ENCODE measurements at places on chromosomes 11 and 22. TPM values are rescaled to one million over a fixed set of nuclear protein-coding genes. Genes with fewer than 3 reads are reported as not detected.

DNA sequence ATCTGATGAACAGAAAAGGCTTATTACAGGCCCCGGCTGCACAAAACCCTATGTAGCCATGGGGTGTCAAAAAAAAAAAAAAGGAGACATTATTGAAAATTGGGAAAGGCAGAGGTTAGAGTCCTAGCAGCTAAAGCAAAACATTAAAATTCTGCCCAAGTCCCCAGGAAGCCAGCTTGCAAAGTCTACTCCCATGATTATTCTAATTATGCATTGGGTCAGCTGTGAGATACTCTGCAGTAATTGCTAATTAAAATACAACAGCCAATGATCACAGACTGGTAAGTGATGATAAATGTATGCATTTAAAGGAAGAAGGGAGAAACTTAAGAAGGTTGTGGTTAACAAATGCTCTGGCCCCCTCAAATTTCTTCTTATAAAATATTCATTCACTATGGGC, 286.9 kb upstream of the PITPNB start:
- no peak overlapping the region for H3K4me3 ChIP-seq
- no peaks in the 10 kb centered on the region for H3K27me3 ChIP-seq
- peaks cover 8% of the 10 kb centered on the region for H3K36me3 ChIP-seq
- peaks cover 42% of the 10 kb centered on the region for H3K4me1 ChIP-seq
- H3K27ac ChIP-seq: no peak overlapping the region

HTR3A gene
- total RNA-seq: 0.27 TPM

C11orf86 gene
- 2.6 TPM for total RNA-seq

- DNase-seq: no peak
- H3K36me3 ChIP-seq: no peaks in the 10 kb centered on the region
- H3K27me3 ChIP-seq: no peaks in the 10 kb centered on the region
- H3K27ac ChIP-seq: peak overlapping the region; percentile 93
- H3K4me1 ChIP-seq: peaks cover 74% of the 10 kb centered on the region
These were observed 121.3 kb downstream of the APOL5 start for GRCh38 chr22:35838855-35839576.

ACTN3 gene
- total RNA-seq: 0.57 TPM

- H3K27me3 ChIP-seq: no peaks in the 10 kb centered on the region
- no peaks in the 10 kb centered on the region for H3K4me1 ChIP-seq
- no peak overlapping the region for H3K4me3 ChIP-seq
- H3K36me3 ChIP-seq: peaks cover 41% of the 10 kb centered on the region
These were observed 8.5 kb downstream of the EIF3D start for GRCh38 chr22:36520423-36520822.

DNA sequence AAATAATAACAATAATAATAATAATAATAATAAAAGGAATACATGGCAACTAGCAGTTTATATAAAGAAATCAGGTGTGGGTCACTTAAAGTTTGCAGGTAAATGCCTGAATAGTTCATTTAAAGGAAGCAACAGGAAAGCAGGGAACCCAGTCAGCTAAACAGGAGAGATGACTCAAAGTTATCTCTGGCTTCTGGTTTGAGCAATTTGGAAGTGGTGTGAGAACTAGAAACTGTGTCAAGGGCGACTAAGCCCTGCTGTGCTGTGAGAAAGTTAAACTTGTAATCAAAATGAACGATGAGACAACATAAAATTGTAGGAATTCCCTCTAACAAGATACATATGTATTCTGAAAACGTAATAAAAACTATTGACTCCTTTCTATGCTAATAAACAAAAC, 35.5 kb downstream of the SLC22A9 start:
- no peak for DNase-seq
- H3K4me3 ChIP-seq: no peak overlapping the region
- no peaks in the 10 kb centered on the region for H3K36me3 ChIP-seq
- H3K27me3 ChIP-seq: peaks cover 6% of the 10 kb centered on the region
- H3K4me1 ChIP-seq: no peaks in the 10 kb centered on the region

- H3K27me3 ChIP-seq: peaks cover 45% of the 10 kb centered on the region
- no peak for DNase-seq
- peaks cover 10% of the 10 kb centered on the region for H3K4me1 ChIP-seq
- no peak overlapping the region for H3K27ac ChIP-seq
These were observed 2.2 kb upstream of the CD151 start for GRCh38 chr11:830295-831117.

DNA sequence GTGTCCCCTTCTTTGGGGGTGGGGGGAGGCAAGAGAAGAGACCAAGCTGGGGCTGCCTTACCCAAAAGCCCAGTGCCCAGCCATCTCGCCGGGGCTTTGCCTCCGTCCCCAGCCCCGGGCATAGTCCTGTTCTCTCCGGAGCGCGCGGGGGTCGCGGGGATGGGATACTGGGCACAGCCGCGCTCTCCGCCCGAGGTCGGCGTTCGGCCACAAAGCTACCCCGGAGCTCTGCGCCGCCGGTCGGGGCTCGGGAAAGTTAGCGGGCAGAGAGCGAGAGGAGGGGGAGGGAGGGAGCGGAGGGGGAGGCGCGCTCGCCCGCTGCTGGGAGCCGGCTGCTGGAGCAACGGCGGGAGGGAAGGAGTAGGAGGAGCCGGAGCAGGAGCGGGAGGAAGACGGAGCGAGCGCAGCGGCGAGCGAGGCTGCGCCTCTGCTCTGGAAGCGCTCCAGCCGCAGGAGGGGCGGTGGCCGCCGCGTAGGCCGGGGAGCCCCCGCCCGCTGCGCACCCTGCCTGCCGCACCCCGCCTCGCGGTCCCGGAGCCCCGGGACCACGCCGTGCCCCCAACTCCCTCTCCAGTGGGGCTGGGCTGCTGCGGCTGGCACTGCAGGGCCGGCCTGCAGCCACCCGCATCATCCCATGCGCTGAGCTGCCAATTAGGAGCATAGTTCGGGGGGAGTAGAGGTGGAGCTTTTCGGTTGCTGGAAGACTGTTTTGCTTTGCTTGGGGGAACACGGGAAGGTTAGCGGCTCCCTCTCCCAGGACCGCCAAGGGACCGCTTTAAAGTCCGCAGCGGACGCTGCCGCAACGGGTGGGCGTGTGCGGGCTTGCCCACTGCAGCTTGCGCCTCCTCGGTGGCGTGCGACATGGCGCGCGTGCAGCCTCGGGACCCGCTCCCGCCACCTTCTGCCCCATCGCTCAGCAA, at the start of gene SCN4B:
Gene SCN4B (minus strand): TSS at position 272 of the 920 bp plus-strand sequence. CDS start 150 bp downstream, at position 122.
- no peaks in the 10 kb centered on the region for H3K36me3 ChIP-seq
- peaks cover 93% of the 10 kb centered on the region for H3K27me3 ChIP-seq
- no peak for DNase-seq
- H3K4me1 ChIP-seq: peaks cover 12% of the 10 kb centered on the region

RFPL1 gene
- total RNA-seq: not detected

DNA sequence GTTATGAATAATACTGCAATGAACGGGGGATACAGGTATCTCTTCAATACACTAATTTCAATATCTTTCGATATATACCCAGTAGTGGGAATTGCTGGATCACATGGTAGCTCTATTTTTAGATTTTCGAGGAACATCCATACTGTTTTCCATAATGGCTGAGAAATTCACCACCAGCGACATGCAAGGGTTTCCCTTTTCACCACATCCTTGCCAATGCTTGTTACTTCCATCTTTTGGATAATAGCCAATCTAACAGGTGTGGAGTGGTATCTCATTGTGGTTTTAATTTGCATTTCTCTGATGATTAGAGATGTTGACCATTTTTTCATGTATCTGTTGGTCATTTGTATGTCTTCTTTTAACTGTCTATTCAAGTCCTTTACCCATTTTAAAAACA, 5.9 kb downstream of the IL10RA start:
- H3K27me3 ChIP-seq: peaks cover 34% of the 10 kb centered on the region
- no peaks in the 10 kb centered on the region for H3K36me3 ChIP-seq
- DNase-seq: no peak
- H3K27ac ChIP-seq: no peak overlapping the region
- no peak overlapping the region for H3K4me3 ChIP-seq

GRCh38 chr11:30128269-30128932, 102.4 kb upstream of the FSHB start:
- H3K36me3 ChIP-seq: no peaks in the 10 kb centered on the region
- H3K4me3 ChIP-seq: no peak overlapping the region
- peaks cover 8% of the 10 kb centered on the region for H3K27me3 ChIP-seq
- DNase-seq: no peak
- H3K27ac ChIP-seq: no peak overlapping the region

KCNE3 gene
- total RNA-seq: 7.3 TPM

DNA sequence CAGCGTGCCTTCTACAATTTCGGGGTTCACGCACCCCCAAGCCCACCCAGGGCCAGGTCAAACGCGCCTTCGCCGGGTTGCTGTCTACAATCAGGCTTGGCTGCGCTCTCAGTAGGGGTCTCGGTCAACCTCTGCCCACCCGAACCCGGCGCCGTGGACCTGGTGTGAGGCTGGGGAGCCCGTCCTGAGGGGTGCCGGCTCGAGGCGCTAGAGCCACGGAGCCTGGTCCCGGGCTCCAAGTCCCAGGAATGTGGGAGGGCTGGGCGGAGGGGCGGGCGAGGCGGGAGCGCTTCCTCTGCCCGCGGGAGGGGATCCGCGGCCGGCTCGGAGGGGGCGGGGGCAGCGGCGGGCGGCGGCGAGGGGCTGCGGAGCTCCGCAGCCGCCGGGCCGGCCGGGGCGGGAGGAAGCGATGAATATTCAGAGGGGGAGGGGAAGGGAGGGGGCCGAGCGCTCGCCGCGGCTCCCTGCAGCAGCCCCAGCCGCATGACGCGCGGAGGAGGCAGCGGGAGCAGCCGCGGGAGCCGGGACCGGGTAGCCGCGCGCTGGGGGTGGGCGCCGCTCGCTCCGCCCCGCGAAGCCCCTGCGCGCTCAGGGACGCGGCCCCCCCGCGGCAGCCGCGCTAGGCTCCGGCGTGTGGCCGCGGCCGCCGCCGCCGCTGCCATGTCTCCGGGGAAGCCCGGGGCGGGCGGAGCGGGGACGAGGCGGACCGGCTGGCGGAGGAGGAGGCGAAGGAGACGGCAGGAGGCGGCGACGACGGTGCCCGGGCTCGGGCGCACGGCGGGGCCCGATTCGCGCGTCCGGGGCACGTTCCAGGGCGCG, at the start of gene PTPRJ:
Gene PTPRJ (plus strand): TSS at position 472 of the 819 bp plus-strand sequence. CDS start 354 bp downstream, outside the sequence.
- DNase-seq: peak; percentile 72
- H3K27ac ChIP-seq: peak within 1 kb of the TSS; percentile 67
- H3K4me3 ChIP-seq: peak within 1 kb of the TSS; percentile 79
- no peaks in the 10 kb centered on the region for H3K36me3 ChIP-seq

GRCh38 chr22:44638971-44639760, 62.8 kb upstream of the PRR5 start:
- H3K4me1 ChIP-seq: peaks cover 11% of the 10 kb centered on the region
- H3K4me3 ChIP-seq: no peak overlapping the region
- DNase-seq: no peak
- peak overlapping the region; percentile 55 for H3K27ac ChIP-seq

RAB3IL1 gene
- 2.1 TPM for total RNA-seq

UBQLN3 gene
- not detected for total RNA-seq

DNA sequence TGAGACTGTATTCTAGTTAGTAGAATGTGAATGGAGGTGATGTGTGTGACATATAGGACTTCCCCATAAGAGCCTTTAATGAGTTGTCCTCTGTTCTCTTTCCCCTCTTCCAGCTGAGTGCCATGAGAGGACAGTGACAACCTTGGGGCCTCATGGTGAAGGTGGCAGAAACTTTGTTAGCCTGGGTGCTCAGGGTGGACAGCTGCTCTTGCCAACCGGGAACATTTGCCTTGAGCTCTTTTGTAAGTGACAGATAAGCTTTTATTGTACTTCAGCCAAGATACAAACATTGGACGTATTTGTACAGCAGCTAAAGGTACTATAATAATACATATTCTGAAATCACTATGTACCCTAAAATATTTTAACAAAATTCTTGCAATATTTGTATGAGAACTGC, 33.0 kb upstream of the PLET1 start:
- DNase-seq: no peak
- H3K27me3 ChIP-seq: peaks cover 20% of the 10 kb centered on the region
- H3K36me3 ChIP-seq: no peaks in the 10 kb centered on the region
- no peak overlapping the region for H3K27ac ChIP-seq
- H3K4me3 ChIP-seq: no peak overlapping the region

DNA sequence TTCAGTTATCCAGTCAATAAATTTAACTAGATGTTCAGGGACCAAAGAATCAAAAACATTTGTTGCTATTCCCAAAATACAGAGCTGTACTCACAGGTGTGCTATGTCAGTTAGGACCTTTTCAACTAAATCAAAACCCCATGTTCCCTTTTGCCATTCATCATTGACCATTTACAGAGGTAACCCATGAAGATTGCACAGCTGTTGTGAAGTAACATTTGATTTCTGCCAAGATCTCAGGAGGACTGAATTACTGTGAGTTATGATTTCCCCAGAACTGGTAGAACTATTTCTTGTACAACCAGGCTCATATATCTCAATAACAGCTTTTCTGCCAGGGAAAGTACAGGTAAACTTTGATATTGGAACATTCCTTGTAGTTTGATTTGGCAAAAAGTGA, 131.1 kb upstream of the FIBIN start:
- H3K4me3 ChIP-seq: no peak overlapping the region
- no peak overlapping the region for H3K27ac ChIP-seq
- H3K27me3 ChIP-seq: no peaks in the 10 kb centered on the region
- no peak for DNase-seq
- H3K4me1 ChIP-seq: peaks cover 5% of the 10 kb centered on the region

DNA sequence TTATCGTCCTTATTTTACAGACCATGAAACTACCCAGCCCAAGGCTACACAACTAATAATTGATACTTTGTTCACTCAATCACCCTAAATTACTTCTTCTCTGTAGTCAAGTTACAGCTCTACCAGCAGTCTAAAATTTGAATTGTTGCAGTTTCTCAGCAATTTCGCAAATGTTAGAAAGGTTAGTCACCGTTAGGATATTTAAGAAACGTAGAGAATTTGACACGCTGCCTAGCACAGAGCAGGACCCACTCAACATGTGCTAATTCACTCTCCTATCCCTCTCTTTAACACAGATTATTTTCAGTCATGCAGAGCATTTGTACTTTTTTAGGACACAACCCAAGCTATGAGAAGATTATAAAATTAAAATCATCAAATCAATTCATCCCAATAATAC, 771.1 kb upstream of the LUZP2 start:
- no peak overlapping the region for H3K27ac ChIP-seq
- no peaks in the 10 kb centered on the region for H3K27me3 ChIP-seq
- H3K4me1 ChIP-seq: peaks cover 6% of the 10 kb centered on the region

KRTAP5-2 gene
- not detected for total RNA-seq

DNA sequence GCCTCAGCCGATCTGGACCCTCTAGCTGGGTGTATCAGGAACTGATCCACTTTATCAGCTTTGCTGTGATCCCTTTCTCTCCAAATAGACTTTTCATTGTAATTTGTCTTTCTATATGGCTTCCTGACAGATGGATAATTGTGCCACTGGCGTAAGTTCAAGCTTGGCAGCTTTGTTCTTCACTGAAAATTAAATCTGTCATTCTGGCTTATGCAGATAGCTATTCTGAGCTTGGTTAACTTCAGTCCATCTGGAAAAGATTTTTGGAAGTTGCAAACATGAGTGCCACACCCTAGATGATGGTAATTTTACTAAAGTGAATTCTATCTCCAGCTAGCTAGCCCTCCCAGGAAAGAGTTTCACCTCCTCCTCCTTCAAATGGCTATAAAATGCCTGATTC, 8.1 kb downstream of the OR5A2 start:
- H3K27me3 ChIP-seq: no peaks in the 10 kb centered on the region
- H3K36me3 ChIP-seq: no peaks in the 10 kb centered on the region
